ENCODE measurements at places on chromosomes 4 and X.

GRCh38 chr4:2954358-2955185, 8.6 kb downstream of the NOP14 start:
- DNase-seq: peak; percentile 78

- DNase-seq: no peak
Observed at GRCh38 chrX:154367474-154368308, 6.7 kb downstream of the FLNA start.

- DNase-seq: no peak
Observed at GRCh38 chr4:24856586-24856985, 56.3 kb downstream of the CCDC149 start.

DNA sequence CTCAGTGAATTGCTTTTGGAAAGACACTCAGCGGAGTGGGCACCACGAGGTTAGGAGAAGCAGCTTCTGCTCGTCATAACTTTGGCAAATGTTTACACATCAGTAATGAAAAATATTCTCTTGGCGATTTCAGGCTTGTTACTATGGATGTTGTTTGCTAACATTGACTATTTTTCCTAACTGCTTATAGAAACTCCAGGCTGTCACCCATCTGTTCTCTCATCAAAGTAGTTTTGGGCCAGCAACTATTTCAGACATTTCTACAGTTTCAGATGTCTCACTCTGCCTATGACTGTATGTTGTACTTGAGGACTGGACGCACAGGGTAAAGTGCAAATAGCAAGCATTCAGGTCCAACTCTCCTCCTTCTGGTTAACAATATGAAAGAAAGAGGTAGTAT, 346.7 kb downstream of the TRIML1 start:
- DNase-seq: no peak

GRCh38 chrX:109774706-109775105, 41.6 kb upstream of the ACSL4 start:
- peak; percentile 5 for DNase-seq

DNA sequence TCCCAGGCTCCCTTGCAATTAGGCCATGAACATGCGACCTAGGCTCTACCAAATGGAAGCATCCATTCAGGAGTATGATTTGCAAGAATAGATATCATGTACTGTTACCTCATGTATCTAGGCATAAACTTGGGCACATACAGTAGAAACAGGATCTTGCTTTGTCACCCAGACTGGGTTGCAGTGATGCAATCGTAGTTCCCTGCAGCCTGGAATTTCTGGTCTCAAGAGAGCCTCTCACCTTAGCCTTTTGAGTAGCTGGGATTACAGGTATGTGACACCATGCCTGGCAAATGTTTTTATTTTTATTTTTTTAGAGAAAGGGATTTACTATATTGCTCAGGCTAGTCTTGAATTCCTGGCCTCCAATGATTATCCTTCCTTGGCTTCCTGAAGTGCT, 994.2 kb downstream of the ADGRL3 start:
- DNase-seq: no peak

- peak; percentile 84 for DNase-seq
Observed at GRCh38 chr4:145179281-145179860, 1.0 kb downstream of the OTUD4 start.

- no peak for DNase-seq
Observed at GRCh38 chr4:185838514-185839193, 26.7 kb upstream of the SORBS2 start.

- DNase-seq: no peak
Observed at GRCh38 chr4:41632481-41633073, 94.6 kb downstream of the LIMCH1 start.

DNA sequence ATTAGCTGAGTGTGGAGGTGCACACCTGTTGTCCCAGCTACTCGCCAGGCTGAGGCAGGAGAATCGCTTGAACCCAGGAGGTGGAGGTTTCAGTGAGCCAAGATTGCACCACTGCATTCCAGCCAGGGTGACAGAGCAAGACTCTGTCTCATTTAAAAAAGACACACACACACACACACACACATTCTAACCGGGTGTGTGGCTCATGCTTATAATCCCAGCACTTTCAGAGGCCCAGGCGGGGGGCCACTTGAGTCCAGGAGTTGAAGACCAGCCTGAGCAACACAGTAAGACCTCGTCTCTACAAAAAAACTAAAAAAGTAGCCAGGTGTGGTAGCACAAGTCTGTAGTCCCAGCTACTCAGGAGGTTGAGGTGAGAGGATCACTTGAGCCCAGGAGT, 152.3 kb downstream of the LRBA start:
- DNase-seq: no peak

GRCh38 chrX:85136409-85136808, 107.2 kb downstream of the SATL1 start:
- no peak for DNase-seq

DNA sequence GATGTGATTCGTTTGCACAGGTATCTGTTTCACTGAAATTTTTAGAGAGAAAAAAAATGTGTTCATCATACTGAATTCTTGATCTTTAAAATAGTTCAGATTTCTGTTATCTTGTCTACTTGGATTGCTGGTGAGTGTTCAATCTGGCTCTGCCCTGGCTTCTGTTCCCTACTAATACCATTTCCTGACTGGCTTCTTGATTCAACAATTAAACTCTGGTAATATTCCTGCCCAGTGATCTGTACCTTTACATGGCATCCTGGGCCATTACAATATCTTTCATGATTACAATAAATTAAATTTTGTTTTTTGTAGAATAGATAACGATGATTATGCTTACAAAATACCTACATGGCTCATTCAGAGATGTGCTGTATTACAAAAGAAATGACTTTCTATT, 1388.0 kb upstream of the TENM3 start:
- DNase-seq: no peak

Measured in stimulated activated naive CD8-positive, alpha-beta T cell treated with anti-CD3 and anti-CD28 coated beads, Interleukin-15, Interleukin-2, amounts not matched to agents 100 U/mL and 50 U/mL, for 24 hours (primary cell).